ENCODE measurements at places on chromosomes 5 and 9.

GRCh38 chr9:1170918-1171317 lies 120.8 kb downstream of the DMRT2 start:
- no peak for DNase-seq

- DNase-seq, result peak; percentile 62
These were observed 6.1 kb upstream of the DPM2 start for GRCh38 chr9:127943731-127944144.

- no peak for DNase-seq
These were observed 39.1 kb downstream of the SMIM15 start for GRCh38 chr5:61123145-61123544.

DNA sequence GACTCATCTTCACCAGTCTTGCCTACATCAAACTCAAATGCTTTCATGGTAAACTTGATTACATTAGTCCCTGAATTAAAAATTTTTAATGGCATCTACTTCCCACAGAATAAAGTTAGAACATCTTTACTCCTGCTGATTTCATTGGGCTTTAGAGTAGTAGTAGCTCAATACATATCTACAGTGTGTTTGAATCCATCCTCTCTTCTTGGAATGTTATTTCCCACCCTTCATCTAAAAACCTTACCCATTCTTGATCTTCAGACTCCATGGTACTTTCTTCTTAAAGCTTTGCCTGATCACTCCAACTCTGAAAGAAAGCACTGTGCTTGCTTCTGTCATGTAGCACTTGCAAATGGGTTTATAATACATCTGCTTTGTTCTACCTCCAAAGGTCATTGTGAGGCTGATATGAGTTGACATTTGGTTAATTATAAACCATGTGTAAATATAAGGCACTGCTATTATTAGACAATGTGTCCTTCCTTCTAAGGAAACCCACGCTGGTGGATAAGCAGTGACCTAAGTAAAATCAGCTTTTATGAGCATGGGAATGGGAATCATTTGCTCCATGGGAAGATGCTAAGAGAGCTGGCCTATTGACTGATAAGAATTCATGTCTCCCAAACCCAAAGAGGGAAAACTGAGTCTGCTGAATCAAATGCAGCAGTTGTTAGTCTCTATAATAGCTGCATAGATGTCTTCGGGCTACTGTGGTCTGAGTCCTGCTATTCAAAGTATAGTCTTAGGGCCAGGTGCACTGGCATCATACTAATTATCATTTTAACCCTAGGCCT lies 7.5 kb upstream of the PRLR start:
- no peak for DNase-seq

DNA sequence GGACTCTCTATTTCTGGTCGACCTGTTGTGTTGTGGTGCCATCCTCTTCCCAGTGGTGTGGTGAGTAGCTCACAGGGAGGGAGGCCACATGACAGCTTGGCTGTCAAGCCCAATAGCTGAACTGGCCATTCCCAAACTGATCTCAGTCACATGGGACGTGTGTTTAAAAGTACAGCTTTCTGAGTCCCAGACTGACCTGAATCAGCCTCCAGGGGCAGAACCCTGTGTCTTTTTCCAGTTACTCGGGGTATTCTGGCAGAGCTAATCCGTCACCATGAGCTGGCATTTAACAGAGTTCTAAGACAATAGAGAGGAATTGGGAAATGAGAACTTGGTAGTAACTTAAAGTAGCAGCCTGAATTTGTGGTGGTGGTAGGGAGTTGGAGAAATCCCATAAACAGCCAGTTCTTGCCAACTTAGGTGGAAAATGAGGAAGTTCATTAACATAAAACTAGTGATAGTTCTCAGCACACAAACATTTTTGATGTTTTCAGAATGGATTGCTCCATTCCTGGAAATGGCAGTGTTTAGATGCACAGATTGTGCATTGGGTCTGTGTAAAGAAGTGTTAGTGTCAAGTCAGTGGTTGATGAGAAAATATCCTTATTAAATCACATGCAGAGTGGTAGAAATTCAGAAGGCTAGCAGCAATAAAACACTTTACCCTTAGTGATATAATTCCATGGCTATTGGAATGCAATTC lies 50.9 kb downstream of the GPR107 start:
- DNase-seq, result no peak

GRCh38 chr5:159184858-159185381 lies 24.4 kb downstream of the RNF145 start:
- DNase-seq, result no peak

DNA sequence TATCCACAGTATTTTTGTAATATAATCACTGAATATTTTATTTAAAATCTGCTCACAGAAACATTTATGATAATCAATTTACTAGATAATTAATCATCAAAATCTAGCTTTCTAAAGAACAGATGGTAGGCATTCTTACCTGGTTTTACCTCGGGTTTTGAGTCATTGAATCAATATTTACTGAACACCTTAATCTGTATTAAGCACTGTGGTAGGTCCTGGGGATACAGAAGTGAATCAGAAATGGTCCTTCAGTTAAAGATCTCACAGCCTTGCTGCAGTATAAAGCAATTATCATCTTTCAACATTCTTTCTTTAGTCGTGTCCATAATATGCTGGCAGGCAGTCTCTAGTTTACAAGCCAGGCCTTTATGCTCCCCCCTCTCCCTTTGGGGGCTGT lies 2.0 kb upstream of the MEIKIN start:
- DNase-seq, result no peak

DNA sequence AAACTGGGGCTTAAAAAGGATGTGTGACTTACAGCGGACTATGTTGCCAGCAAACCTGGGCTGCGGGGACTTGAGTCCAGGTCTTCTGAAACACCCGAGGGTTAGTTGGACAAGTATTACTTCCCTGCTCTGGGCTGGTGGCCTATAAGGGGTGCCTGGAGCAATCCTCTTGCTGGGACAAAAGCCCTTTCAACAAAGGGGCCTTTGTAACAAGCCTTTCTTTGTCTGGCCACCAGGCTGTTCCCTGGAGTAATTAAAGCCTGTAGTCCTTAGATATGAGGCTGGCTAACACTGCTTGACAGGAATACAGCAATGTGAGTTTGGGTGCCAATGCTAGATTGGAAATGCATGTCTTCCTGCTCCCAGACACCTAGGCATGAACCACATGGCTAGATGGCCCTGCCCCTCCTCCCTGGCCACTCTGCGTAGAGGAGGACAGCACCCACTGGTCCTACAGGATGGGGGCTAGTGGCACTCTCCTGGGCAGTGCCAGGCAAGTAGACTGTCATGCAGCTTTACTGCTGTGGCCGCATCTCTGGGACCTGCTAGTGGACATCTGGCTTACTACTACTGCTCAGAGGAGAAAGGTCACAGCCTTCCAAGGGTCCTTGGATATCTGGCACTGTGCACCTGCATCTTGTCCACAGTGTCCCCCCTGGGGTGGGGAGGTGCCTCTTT lies 343.1 kb downstream of the ZSWIM6 start:
- no peak for DNase-seq

DNA sequence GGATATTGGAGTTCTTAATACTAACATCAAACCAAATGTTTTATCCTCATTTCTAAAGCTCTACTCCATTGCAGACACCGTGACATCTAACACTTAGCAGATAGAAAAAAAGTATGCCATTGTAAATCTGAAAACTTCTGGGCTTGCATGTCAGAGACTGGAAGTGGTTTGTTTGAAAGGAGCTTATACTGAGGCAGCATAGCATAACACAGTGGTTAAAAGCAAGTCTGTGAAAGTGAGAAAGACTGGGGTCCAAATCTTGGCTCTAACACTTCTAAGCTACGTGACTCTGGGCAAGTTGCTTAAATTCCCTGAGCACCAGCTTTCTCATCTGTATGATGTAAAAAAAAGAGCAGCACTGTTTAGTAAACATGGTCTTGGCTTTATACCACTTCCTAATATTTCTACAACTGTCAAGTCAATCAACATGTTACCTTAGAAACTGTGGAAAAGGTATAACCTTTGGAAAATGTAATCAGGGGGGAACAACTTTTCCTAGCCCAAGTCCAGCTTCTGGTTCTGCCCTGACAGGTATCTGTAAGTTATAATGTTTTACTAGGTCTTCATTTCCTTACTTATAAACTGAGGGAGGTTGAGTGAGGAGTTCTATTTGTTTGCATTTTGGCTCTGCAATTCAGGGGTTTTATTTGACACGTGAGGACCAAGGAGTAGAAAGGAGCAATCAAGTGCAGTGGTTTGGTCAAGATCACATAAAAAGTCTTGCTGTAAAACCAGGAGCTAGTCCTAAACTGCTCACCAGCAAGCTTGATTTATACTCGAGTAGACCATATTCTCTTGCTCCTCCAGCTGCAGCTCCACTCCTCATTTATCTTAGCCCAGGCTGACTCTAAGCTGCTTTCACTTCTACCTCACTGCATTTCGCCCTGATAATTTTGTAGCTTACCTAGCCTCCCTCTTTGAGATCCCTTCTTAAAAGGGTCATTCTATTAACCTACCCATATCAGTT lies 541.0 kb downstream of the RAB3C start:
- DNase-seq, result no peak

DNA sequence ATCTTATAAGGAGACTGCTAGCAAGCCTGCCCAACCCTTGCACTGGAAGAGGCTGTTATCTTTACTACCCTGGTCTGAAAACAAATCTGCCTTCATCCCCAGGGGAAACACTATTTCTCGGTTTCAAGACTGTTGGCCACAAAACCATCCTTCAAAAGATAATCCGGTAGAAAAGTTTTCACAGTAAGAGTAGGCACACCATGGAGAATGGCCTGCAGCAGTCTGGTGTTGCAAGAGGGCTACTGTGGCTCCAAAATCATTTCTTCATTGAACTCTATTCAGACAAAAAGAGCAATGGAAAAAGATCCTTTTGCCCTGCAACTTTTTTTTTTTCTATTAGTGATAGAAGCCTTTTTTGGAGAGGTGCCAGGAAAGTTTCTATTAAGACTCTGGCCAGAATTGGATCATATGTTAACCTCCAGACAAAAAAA lies 163.9 kb downstream of the ARHGEF28 start:
- no peak for DNase-seq

DNA sequence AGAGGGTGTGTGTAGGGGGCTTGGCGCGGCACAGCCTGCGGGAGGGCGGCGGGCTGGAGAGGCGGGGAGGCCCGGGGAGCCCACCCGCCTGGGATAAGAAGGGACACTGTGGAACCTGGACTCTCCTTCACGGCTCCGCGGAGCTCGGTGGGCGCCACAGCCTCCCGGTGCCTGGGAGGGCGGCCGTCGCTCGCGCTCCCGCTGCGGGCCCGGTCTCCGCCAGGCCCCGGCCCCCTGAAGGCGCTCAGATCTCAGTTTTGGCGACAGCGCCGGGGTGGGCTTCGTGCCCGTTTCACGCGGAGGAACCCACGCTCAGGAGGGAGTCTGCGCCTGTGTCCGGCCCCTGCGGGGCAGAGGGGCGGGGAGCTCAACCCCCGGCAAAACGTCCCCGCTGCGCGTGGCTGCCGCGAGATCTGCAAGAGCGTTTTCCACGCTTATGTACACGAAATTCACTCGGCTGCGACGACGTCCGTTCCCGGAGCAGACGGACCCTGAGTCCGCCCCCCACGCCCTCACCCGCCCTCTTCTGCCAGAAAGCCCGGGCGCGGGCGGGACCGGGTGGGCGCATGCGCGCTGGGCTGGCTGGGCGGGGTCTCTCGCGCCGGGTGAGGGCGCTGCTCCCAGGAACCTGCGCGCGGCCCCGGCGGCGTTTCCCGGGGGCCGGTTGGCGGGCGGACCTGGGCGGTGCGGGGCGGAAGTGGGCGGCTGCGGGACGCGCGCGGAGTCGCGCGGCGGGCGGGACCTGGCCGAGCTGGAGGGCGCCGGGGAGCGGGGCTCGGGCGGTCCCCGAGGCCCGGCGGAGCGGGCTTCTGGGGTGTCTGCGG lies at the start of gene NELFB:
Gene NELFB, plus strand, starts transcription at position 704 of the 824 bp plus-strand sequence.
- DNase-seq, result peak; percentile 97

DNA sequence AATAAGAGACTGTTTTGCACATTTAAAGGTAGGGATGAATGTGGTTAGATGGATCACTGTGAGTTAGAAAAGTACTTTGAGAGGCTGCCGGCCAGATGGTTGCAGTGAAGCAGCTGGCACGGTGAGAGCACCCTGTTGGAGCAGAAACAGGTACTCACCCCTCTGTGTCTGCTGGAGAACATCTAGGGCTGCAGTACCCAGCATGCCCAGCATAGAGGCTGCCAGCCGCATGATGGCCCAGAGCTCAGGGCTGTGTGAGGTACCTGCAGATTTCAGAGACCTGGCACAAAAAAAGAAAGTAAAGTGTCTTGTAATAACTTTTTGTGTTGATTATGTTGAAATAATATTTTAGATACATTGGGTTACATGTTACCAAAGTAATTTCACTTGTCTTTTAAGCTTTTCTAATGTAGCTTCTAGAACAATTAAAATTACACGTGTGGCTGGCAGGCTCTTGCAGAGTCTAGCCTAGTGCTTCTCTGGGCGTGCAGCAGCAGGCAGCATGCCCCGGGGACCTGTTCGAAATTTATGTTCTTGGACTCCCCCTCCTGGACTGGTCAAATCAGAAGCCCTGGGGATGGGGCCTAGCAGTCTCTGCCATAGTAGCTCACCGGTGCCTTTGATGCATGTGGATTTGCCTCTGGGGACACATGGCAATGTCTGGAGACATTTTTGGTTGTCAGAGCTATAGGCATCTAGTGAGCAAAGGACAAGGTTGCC lies 11.1 kb downstream of the WDR5 start:
- no peak for DNase-seq

Measured in CD4-positive, alpha-beta T cell (primary cell).